Lower lobe of right lung (tissue), 2 donors: ENCODE measurements at places on chromosomes 1 and 21. TPM values are rescaled to one million over a fixed set of nuclear protein-coding genes. Genes with fewer than 3 reads are reported as not detected.

Gene GBP3
- total RNA-seq, result 60.2 TPM

DNA sequence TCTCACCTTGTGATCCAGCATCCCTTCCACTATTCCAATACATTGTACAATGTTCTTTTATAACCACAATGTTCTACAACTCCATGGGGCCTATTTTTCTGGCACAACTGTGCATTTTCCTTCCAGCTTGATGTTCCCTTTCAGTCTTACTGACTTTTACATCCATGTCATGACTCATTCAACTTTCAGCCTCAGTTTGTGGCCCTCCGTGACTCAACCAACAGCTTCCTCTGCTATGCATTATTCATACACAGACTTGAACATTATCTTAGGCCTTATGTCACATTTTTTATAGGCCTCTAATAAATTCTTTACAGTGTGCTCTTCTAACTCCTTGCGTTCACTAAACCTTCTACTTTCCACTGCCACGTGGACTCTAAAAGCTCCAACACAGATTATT is 119.4 kb upstream of the PRMT6 start:
- DNase-seq, result no peak

Gene OR2L5
- total RNA-seq, result not detected

GRCh38 chr21:30227633-30228404 is 11.9 kb upstream of the CLDN8 start:
- no peak for DNase-seq

Gene LCE2A
- not detected for total RNA-seq

DNA sequence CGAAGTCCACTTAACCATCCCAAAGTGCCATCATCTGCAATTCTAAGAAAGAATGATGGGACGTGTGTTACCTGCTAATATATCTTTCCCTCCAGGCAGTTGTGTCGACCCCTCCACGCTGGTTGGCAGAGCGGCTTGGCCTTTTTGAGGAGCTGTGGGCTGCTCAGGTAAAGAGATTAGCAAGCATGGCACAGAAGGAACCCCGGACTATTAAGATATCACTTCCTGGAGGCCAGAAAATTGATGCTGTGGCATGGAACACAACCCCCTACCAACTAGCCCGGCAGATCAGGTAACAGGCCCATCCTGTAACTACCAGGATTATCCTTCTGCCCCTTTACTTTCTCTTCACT is 520 bp downstream of the TARS2 start:
- no peak for DNase-seq

DNA sequence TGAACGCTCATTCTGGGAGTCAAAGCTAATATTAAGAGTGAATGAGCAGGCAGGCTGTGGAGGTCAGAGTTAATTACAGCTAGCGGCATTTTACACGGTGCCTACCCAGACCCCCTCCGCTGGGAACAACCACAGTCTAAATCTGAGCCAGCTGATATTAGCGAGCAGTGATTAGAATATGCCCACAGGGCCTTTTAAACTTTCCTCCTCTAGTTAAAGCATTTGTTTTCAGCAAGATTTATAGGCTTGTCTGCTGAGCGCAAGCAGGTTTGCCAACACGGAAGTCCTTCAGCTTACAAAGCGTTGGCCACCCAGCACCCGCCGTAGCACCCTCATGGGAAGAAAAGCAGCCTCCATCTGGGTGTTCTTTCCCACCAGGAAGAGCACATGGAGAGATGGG is 72.1 kb downstream of the LMX1A start:
- no peak for DNase-seq

- DNase-seq, result no peak
Measured at GRCh38 chr1:84929581-84929980, 36.6 kb upstream of the LPAR3 start.

- DNase-seq, result peak; percentile 92
Measured at GRCh38 chr1:151992303-151993083, 1.2 kb downstream of the S100A10 start.
